Activated T-cell treated with anti-CD3 and anti-CD28 coated beads for 4 hours (primary cell): ENCODE measurements at places on chromosomes 7 and 10.

- DNase-seq, result no peak
These were observed 5.6 kb upstream of the PPP1R35 start for GRCh38 chr7:100441641-100442535.

GRCh38 chr7:137474540-137475026, 131.1 kb upstream of the PTN start:
- DNase-seq, result no peak

- no peak for DNase-seq
These were observed 59.1 kb downstream of the MALSU1 start for GRCh38 chr7:23358152-23358674.

GRCh38 chr10:128943111-128943510, 523.9 kb upstream of the MGMT start:
- DNase-seq, result no peak

DNA sequence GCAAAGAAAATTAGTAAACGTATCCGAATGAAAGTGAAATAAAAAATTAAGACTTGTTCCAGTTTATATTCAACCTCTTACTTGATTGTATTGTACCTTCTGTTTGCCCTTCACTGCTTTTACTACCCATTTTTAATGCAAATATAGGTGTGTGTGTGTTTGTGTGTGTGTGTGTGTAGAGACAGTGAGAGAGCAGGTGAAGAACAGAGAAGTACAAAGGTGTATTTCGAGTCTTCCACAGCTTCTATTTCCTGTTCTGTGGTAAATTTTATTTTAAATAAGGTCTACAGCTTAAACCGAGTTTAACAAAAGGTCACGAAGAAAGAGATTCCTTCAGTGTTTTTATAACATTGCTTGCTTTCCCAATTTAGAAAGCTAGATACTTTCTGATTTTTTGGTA, 12.7 kb upstream of the SVIL start:
- DNase-seq, result no peak

DNA sequence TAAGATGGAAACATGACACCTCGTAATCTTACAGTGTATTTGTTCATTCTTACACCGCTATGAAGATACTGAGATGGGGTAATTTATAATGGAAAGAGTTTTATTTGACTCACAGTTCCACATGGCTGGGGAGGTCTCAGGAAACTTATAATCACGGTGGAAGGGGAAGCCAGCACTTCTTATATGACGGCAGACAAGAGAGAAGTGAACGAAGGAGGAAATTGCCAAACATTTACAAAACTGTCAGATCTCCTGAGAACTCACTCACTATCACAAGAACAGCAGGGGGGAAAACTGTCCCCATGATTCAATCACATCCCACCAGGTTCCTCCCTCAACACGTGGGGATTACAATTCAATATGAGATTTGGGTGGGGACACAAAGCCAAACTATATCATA, 282.3 kb downstream of the HGF start:
- no peak for DNase-seq

DNA sequence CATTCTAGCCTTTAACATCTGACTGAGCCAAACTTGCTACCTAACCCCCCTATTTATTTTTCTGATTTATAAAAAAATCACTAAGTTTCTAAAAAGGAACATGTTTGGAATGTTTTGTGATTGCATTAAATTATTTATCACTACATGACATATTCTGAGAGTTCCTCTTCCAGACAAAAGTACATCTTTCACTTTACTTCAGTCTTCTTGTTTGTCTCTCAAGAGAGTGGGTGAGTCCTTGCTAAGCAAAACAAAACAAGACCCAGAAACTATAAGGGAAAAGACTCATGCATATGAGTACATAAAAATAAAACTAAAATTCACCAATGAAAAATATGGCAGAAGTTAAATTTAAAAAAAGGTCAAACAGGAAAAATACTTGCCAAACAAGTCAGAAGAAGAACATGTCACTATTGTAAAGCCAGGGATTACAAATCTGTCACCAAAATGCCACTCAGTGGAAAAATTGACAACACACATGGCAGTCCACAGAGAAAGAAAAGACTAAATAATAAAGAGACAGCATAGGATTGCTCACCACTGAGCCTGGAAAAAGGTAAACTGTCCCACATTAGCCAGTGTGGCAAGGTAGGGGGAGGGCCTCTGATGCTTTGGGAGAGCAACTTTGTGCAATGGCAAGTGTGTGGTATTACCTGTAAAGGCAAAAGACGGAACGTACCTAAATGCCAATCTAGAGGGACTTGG, 166.7 kb upstream of the ZNF32 start:
- DNase-seq, result no peak

DNA sequence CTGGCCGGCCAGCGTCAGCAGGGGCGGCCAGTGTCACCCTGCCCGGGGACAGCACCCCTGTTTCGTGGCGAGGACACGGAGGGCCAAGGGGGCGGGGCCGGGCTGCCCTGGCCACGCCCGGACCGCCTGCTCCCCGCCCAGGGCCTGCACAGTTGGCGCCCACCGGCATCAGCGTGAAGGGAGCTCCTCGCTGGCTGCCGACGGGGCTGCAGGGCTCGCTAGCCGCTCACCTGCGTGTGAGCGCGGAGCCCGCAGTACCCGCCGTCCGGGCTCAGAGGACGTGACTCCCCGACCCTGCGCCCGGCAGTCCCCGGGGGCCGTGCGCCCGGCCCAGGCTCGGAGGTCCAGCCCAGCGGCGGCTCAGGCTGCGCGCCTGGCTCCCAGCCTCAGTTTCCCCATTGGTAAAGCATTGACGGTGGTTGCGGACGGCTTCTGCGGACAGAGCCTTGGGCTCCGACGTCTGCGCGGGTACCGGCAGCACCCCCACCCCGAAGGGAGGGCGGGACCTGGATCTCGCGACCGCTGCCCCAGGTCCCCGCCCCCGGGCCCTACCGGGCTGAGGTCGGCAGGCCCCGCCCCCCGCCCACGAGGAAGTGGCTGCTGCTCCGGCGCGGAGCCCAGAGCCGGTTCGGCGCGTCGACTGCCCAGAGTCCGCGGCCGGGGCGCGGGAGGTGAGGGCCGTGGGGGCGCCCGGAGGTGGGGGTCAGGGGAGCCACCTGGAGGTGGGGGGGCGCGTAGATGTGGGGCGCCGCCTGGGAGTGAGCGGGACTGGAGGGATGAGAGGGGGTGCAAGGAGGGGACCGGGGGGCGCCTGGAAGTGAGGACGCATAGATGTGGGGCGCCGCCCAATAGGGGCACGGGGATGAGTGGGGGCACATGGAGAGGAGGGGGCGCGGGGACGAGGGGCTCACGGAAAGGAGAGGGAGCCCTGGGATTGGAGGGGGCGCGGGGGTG, at the start of gene ARPC1B:
Gene ARPC1B, plus strand, starts transcription at position 620 of the 954 bp plus-strand sequence. CDS start 10,985 bp downstream, outside the sequence.
- peak; percentile 84 for DNase-seq

DNA sequence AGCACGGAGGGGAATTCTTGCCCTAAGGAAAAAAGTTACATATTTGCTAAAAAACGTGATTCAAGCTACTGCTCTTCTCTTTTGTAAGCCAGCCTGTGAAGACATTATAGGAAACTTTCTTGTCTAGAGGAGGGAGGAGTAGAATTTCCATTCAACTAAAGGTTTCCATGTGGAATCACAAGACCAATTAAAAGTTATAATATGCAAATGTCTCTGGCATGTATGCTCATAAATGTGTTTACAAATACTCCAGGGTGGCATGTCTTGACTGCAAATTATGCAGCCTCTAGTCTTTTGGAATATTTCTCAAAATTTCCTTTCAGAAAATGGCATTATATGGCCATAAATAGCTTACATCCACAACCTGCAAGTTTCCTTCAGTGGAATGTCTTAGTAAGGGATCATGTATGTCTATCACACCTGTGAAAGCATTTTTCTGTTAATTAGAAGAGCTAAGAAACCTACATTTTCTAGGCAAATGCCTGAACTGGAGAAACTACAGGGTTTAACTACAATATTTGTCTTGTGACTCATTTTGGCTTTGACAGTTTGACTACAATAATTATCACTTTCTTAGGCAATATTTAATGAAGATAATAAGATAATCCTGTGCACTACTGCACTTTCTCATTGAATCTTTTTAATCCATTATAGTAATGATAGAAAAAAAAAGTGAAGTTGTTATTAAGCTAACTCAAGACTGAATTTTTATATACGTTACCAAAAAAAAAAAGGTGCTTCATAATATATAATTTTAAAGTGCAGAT, 111.1 kb upstream of the C10orf90 start:
- no peak for DNase-seq

DNA sequence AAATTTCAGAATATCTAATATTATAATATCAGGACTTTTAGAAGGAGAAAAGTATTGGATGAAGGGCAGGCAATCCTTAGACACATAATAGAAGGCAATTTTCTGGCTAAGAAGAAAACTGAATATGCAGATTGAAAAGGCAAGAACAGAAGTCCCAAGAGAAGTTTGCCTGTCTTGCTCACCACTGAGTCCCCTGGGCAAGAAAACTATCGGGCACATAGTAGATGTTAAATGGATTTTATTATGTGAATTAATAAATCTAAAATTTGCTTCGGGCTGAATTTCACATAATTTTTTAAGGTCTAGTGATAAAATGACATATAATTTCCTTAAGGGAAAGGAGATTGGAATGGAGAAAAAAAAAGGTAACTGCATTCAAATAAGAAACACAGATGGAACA, 380.9 kb upstream of the GRM3 start:
- DNase-seq, result no peak

GRCh38 chr10:123573236-123574108, 92.7 kb upstream of the GPR26 start:
- DNase-seq, result peak; percentile 7

- DNase-seq, result no peak
These were observed 34.1 kb upstream of the NUB1 start for GRCh38 chr7:151307536-151307935.
